ENCODE measurements at places on chromosomes 4 and X.

GRCh38 chr4:93317057-93317456, 511.5 kb upstream of the ATOH1 start:
- no peak for DNase-seq

- no peak for DNase-seq
These were observed 126.7 kb upstream of the RAI2 start for GRCh38 chrX:17987783-17988182.

- no peak for DNase-seq
These were observed 73.8 kb downstream of the CD38 start for GRCh38 chr4:15851969-15852368.

DNA sequence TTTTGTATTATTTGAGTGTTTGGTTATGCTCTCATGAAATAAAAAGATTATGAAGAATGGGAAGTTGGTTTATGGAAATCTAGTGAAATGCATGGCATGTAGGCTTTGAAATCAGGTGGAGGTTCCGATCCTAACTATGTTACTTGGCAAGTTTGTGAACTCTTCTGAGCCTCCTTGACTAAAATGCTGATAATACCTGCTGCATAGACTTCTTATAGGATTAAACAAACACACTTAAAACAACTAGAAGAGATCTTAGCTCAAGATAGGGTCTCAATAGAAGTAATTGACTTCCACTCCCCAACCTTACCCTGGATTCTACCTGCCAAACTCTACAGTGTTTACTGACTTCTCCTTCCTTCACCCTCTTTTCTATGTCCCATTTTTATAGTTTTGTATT, 22.2 kb upstream of the TLR2 start:
- DNase-seq, result no peak

DNA sequence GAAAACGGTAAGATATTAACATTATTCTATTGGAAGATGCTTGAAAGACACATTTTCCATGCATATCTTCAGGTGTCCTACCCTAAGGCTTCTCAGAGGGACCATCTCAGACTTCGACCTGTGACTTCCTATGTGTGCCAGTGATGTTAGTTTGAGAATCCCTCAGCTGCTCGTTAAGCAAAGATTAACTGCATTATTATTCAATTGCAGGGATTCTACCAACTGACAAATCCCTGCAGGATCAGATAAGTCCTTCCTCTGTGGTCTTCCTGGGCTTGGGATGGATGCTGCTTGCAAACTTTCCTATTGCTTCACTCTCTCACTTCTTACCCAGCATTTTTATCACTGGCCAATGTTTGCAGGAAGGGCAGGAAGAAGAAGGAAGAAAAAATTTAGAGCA, 83.0 kb upstream of the PPARGC1A start:
- DNase-seq, result no peak

Measured in activated CD4-positive, alpha-beta T cell treated with anti-CD3 and anti-CD28 coated beads for 1 hour (primary cell).